ENCODE measurements at places on chromosomes 5 and 9.

- no peak for DNase-seq
Observed at GRCh38 chr9:36902861-36903524, 131.1 kb downstream of the PAX5 start.

DNA sequence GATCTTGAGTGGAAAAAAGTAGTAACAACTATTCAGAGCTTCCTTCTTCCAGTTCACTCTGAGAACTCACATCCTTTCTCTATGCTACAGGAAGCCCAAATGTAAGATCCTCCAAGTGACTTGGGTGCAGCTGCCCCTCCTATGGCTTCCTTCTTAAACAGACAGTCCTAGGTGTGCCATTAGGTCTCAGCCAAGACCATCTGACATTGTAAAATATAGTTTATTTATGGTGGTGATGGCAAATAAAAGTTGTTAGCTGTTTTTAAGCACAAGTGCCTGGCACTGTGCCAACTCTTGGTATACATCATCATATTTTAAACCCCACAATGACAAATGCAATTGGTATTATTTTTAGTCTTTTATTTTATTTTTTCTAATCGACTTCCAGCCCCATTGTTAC is 58.1 kb downstream of the TMEM252 start:
- DNase-seq = no peak

- DNase-seq = no peak
Observed at GRCh38 chr5:72618708-72619107, 111.5 kb upstream of the ZNF366 start.

DNA sequence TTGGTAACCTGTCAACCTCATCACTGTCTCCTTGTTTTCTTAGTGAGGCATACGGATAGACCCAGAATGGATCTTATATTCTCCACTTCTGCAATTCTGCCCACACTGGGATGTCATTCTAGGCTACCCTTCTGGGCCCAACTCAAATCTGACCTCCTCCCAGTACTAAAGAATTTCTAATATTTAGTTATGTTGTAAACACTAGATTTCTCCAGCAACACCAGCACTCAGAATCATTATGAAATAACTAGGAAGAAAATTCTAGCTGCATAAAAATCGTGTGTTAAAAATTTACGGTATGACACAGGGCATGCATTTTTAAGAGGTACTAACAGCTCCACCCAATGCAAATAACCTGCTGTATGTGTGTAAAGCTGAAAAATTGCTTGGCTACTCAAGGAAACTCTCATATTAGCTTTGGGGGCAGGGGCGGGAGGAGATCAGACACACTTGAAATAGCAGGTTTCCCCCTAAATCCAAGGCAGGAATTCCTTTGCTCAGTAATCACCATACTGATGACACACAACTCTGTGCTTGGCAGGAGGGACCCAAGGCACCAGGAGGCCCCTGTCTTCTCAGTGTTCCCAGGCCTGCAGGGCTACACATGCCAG is 27.3 kb downstream of the MACROH2A1 start:
- no peak for DNase-seq

- no peak for DNase-seq
Observed at GRCh38 chr5:131392466-131393095, 128.7 kb downstream of the CDC42SE2 start.

DNA sequence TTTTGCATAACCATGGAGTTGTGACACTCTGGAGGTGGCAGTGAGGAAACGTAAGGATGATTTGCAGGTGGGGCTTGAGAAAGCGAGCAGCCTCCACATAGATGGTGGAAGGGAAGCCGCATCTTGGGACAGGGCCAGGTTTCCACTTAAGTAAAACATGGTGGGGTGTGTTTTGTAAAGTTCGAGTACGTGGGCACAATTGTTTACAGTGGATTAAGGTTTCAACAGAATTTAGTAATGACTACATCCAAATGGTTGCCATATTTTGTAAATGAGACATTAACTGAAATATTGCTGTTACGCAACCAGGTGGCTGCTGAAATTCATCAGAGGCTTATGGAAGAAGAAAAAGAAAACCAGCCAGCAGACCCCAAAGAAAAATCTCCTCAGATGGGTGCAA is 85.4 kb upstream of the IL7R start:
- no peak for DNase-seq

DNA sequence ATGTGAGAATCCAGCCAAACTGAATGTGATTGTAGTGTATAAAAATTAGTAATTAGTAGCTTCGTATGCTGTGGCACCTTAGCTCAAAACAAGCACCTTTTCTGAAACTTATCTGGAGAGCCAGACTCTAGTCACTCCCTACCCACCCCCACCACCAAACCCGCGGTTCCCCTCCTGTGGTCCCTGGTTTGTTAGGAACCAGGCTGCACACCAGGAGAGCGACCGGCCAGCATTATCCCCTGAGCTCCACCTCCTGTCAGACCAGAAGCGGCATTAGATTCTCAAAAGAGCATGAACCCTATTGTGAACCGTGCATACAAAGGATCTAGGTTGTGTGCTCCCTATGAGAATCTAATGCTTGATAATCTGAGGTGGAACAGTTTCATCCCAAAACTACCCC is 498.6 kb downstream of the CHSY3 start:
- no peak for DNase-seq

DNA sequence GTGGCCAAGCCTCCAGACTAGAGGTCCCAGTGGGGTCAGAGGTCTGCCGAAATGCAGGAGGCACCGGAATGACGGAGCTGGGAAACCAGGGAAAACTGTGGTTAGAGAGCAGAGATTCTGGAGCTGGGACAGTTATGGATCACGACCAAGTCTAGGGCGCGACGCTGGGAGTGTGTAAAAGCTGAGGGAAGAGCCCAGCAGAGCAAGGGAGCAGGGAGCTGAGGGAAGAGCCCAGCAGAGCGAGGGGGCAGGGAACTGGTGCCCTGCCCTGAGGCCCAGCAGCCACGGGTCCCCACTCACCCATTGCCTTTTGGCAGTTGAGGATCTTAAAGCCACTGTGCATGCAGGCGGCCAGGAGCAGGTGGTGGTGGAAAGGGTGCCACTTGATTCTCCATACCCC is 12.5 kb downstream of the MRPL41 start:
- DNase-seq = no peak

- DNase-seq = no peak
Observed at GRCh38 chr9:33139421-33140228, 27.5 kb downstream of the B4GALT1 start.

DNA sequence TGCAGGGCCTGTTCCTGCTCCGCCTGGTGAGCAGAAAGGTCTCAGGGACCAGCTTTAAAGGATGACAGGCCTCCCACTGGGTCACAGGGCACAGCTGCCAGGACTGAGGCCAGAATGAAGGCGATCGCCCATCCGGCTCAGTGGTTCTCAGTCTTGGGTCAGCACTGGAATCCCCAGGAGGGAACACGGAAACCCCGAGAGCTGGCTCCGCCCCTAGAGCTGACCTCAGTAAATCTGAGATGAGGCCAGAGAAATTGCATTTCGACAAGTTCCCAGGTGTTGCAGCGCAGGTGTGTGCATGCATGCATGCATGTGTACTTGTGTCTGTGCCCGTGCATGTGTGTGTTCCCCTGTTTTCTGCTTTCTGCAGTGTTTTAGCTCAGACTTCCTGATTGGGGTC is 47.2 kb upstream of the KCNMB1 start:
- no peak for DNase-seq

- no peak for DNase-seq
Observed at GRCh38 chr9:77879437-77879943, 152.1 kb downstream of the GNAQ start.

DNA sequence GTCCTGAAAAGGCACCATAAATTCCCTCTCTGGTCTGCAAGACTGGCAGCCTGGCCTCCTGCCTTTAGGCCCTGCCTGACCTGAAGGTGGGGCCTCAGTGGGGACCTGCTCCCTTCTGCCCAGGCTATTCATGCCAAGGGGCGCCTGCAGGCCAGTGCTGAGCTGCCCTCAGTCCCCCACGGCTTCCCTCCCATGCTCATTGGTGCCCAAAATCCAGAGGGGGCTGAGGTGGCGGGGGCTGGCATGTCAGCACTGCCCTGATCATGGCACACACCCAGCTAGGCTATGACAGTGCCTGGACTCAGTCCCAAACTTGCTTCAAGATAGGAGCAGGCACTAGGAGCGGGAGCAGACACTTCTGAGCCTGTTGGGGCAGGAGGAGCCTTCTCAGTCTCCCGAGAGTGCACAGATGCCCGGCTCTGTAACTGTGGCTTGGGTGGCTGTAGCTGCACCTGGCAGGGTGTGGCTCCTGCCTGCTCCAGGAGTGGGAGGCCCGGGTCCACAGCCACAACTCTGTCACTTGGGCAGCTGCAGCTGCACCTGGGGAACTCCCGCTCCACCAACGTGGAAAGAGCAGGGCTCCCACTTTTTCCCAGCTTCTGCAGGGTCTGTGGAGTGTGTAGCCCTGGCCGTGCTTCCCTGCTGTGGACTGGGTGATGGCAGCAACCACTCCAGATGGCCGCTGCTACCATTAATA is 49.0 kb downstream of the NDUFAF2 start:
- DNase-seq = no peak
